ENCODE measurements at places on chromosomes 2 and 18.
A peak's percentile ranks its signal among the peaks of the same experiment; 100 is the strongest.

DNA sequence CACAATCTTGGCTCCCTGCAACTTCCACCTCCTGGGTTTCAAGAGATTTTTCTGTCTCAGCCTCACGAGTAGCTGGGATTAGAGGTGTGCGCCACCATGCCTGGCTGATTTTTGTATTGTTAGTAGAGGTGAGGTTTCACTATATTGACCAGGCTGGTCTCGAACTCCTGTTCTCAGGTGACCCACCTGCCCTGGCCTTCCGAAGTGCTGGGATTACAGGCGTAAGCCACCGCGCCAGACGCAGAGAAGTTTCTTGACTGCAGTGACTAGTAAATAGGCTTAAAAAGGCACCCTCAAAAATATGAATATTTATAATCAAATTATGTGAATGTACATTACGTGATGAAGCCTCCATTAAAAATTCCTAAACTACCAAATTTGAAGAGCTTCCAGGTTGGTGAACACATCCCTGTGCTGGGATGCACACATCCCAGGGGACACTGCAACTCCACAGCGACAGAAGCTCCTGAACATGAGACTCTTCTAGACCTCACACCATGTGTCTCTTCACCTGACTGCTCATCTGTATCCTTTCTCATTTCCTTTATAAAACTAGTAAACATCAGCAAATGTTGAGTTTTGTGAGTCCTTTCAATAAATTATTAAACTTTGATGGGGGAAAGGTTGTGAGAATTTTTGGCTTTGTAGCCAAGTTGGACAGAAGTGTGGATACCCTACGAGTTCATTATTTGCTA, 203.3 kb upstream of the SPOPL start:
- DNase-seq: no peak
- no peaks in the 10 kb centered on the region for H3K27me3 ChIP-seq

DNA sequence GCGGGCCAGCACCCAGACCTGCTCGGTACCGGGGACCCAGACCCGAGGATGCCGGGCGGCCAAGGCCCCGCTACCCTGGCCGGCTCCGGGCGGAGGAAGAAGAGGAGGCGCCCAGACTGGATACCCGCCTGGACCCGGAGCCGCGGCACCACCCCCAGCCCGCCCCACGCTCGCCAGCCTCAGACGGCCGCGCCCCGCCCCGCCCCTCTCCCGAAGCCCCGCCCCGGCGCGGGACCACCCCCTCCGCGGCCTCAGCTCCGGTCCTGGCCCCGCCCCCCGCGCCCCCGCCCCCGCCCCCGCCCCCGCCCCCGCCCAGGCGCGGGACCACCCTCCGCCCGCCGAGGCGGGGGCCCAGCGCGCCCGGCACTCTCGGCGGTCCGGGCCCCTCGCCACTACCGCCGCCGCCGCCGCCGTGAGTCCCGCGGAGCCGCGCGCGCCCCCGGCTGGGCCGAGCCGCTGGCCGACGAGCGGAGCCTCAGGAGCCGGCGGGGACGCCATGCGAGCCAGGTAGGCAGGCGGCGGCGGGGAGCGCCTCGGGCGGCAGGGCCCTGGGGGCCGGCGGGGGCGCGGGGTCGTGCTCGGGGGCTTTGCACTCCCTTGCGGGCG, at the start of gene SH3BP4:
Gene SH3BP4, plus strand, starts transcription at position 354 of the 606 bp plus-strand sequence. CDS start 82,986 bp downstream, outside the sequence.
- H3K36me3 ChIP-seq: no peaks in the 10 kb centered on the region
- peaks cover 4% of the 10 kb centered on the region for H3K4me1 ChIP-seq
- peak within 1 kb of the TSS; percentile 65 for H3K27ac ChIP-seq
- H3K4me3 ChIP-seq: peak within 1 kb of the TSS; percentile 65

GRCh38 chr2:47636596-47637264, 146.2 kb upstream of the MSH6 start:
- H3K27me3 ChIP-seq: no peaks in the 10 kb centered on the region
- no peak for DNase-seq

DNA sequence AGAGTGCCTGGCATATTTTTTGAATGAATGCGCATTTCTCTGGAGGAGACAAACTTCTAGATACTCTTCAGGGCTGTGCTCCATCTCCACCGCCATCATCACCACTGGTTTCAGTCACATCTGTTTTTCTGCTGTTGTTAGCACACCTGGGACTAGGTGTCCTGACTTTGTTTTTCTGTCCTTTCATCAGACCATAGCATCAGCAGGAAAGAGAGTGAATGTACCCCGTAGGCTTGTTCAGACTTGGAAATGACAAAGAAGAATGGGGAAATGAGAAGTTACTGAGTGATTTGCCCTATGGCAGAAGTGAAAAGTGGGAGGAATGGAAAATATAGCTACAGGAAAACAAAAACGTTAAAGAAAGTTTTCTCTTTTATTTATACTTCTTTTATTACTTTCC, 965.2 kb upstream of the FANCL start:
- no peak overlapping the region for H3K27ac ChIP-seq
- H3K36me3 ChIP-seq: no peaks in the 10 kb centered on the region
- no peak for DNase-seq
- no peak overlapping the region for H3K4me3 ChIP-seq
- H3K4me1 ChIP-seq: no peaks in the 10 kb centered on the region

DNA sequence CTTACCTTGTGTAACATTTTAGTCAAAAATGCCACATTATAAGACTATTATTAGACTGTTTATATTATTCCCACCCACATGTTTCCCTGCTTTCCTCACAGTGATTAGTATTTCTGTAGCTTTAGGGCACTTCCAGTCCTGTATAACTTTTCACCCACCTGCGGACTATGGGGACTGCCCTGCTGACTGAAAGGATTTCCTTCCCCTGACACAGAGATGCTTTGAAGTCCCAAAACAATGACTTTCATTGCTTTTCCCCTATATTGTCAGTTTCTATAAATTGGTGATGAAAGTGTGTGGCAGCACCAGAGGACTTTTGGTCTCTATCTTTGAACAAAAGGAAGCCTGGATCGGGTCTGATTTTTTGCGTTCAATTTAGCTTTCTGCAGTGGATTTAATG, 59.0 kb upstream of the OTX1 start:
- H3K4me3 ChIP-seq: no peak overlapping the region
- H3K36me3 ChIP-seq: peaks cover 4% of the 10 kb centered on the region
- H3K27me3 ChIP-seq: no peaks in the 10 kb centered on the region
- DNase-seq: no peak
- H3K4me1 ChIP-seq: no peaks in the 10 kb centered on the region

DNA sequence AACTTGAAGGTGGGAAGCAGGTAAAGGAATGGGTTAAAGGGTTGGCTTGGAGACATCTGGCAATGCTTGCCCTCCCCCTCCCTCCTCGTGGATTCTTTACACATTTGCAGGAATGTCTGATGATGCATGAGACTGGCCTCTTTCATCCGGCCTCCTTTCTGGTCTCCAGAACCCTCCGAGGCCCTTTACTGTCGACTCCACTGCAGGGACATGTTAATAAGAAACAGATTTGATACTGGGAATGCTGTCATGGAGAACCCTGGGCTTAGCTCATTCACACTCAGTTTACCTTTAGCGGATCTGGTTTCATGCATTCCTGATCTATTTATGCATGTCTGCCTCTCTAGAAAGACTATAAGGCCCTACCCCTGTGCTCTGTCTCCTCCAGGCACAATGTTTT, 238.7 kb downstream of the TGIF1 start:
- no peaks in the 10 kb centered on the region for H3K4me1 ChIP-seq
- DNase-seq: no peak
- H3K27me3 ChIP-seq: no peaks in the 10 kb centered on the region
- H3K27ac ChIP-seq: no peak overlapping the region

DNA sequence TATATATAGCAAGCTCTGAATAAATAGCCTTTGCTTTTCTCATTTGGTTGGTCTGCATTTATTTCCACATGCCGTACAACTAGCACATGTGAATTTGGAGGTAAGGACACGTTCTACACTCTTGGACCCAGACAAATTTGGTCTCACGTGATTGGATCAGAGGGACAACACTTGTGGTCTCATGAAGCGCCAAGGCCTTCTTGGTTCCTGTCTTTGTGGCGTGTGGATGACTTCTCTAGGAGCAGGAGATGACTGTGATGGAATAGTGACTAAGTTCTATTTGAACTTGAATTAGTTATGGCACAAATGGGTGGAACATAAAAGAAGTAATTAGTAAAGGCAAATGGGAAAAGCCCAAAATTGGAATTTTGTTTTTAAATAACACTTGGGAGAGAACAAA, 206.9 kb downstream of the BCL2 start:
- H3K4me1 ChIP-seq: no peaks in the 10 kb centered on the region
- H3K4me3 ChIP-seq: no peak overlapping the region
- DNase-seq: no peak
- no peaks in the 10 kb centered on the region for H3K36me3 ChIP-seq
- H3K27me3 ChIP-seq: no peaks in the 10 kb centered on the region
- H3K27ac ChIP-seq: no peak overlapping the region

DNA sequence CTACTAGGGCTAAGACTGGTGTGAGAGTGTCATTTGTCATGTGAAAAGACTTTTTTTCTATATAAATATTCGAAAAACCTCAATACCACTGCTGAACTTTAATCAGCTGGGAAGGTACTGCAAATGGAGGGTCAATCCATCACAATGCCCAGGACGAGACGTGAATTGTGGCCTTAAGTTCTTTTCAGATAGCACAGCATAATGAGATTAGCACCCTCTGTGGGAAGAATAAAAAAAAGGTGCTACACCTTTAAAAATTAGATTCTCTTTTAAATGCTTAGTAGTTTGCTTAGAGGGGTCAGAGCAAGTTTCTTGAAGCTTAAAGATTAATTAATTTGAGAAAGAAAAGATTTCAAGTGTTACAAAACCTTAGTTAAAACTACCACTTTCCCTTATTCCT, 5.6 kb downstream of the LRRTM1 start:
- no peaks in the 10 kb centered on the region for H3K36me3 ChIP-seq
- no peak overlapping the region for H3K4me3 ChIP-seq
- no peak for DNase-seq
- no peak overlapping the region for H3K27ac ChIP-seq

DNA sequence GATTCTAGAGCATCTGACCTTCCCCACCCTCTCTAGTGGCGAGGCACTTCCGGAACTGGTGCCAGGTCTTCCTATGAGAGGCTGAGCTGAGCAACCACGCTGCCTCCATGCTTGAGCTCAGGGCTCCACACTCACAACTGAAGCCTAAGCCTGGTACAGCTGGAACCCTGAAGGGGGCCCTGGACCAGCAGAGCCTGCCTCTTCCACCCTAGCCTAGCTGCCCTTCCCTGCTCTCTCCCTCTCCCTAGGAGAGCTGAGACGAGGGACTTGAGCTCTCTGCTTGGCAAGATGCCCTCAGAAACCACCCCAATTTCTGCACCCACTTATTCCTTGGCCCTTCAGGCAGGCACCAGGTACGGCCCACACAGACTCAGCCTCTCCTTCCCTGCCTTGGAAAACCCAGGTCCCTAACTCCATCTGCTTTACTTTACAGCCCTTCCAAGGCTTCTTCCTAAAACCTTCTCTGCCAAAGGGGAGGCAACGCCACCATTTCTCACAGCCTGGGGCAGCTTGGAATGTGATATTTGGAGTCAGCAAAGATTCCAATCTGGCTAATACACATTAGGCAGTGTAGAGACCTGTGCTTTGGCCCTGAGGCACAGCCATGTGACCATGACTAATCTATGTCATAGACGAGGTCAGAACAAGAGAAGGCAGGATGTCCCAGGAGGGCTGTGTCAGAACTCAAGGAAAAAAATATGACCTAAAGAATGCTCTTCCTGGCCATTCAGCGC, 18.8 kb downstream of the COX7A2L start:
- no peaks in the 10 kb centered on the region for H3K4me1 ChIP-seq
- peaks cover 5% of the 10 kb centered on the region for H3K36me3 ChIP-seq
- H3K27ac ChIP-seq: no peak overlapping the region
- no peak overlapping the region for H3K4me3 ChIP-seq
- no peaks in the 10 kb centered on the region for H3K27me3 ChIP-seq

- no peaks in the 10 kb centered on the region for H3K27me3 ChIP-seq
- no peaks in the 10 kb centered on the region for H3K36me3 ChIP-seq
- no peak for DNase-seq
- no peak overlapping the region for H3K4me3 ChIP-seq
- no peak overlapping the region for H3K27ac ChIP-seq
Observed at GRCh38 chr2:150495993-150496627, 8.6 kb upstream of the RND3 start.

DNA sequence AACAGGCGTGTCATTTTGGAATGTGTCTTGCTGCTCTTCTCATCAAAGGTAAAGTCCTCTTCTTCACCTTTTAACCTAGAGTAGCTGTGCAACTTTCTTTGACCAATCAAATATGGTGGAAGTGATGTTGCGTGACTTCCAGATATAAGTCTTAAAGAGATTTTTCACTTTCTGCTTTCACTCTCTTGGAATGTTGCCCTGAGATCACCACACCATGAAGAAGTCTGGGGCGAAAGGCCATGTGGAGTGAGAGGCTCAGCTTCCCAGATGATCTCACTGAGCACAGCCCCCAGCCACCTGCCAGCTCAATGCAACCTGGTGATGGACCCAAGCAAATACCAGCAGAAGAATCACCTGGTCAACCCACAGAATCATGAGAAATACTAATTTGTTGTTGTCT, 7.1 kb upstream of the GALNT3 start:
- H3K27ac ChIP-seq: no peak overlapping the region
- no peaks in the 10 kb centered on the region for H3K27me3 ChIP-seq
- no peaks in the 10 kb centered on the region for H3K36me3 ChIP-seq
- no peak for DNase-seq

- DNase-seq: no peak
- H3K4me3 ChIP-seq: no peak overlapping the region
- H3K27me3 ChIP-seq: no peaks in the 10 kb centered on the region
- no peaks in the 10 kb centered on the region for H3K4me1 ChIP-seq
- H3K27ac ChIP-seq: no peak overlapping the region
- no peaks in the 10 kb centered on the region for H3K36me3 ChIP-seq
Observed at GRCh38 chr18:8496186-8496585, 113.1 kb upstream of the RAB12 start.

DNA sequence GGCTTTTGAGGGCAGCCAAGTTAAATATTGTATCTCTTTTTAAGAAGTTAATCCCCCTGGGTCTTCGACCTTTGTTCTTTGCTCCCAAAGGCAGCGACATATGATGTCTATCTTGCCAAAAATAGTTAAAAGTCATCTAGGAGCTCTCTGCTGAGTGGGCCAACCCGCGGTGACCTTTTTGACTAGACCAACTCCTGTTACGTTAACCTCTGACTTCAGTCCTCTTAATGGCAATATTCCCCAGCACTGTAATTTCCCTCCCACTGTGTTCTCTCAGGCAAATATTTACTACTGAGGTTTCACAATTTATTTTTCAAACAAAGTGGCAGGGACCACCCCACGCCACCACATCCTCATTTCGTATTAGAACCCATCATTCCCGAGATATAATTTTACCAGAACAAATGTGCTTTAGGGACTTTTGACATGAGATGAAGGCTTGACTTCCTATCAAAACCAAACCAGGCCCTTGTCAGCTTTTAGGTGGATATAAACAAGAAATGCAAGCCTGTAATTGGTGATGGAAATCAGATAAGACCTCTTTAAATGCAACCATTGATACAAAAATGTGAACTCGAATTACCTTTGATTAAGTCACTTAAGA, 764.7 kb downstream of the SATB2 start:
- H3K27ac ChIP-seq: no peak overlapping the region
- H3K4me3 ChIP-seq: no peak overlapping the region
- H3K27me3 ChIP-seq: no peaks in the 10 kb centered on the region
- no peak for DNase-seq
- no peaks in the 10 kb centered on the region for H3K4me1 ChIP-seq

GRCh38 chr2:111701798-111702118, 182.2 kb downstream of the ANAPC1 start:
- H3K27ac ChIP-seq: no peak overlapping the region
- no peak overlapping the region for H3K4me3 ChIP-seq
- H3K4me1 ChIP-seq: peaks cover 6% of the 10 kb centered on the region
- peak; percentile 26 for DNase-seq

- H3K27ac ChIP-seq: no peak overlapping the region
- H3K4me3 ChIP-seq: no peak overlapping the region
- H3K36me3 ChIP-seq: no peaks in the 10 kb centered on the region
Observed at GRCh38 chr2:143157418-143157817, 28.2 kb downstream of the ARHGAP15 start.

GRCh38 chr2:170694316-170694715, 20.8 kb upstream of the SP5 start:
- H3K27me3 ChIP-seq: no peaks in the 10 kb centered on the region
- no peak for DNase-seq
- H3K4me1 ChIP-seq: no peaks in the 10 kb centered on the region
